ENCODE measurements at places on chromosomes 1 and 21.
A peak's percentile ranks its signal among the peaks of the same experiment; 100 is the strongest.

GRCh38 chr1:160219062-160219929 is 14.1 kb downstream of the PEA15 start:
- peak; percentile 71 for DNase-seq

GRCh38 chr1:74399249-74399648 is 113.2 kb downstream of the LRRC53 start:
- no peak for DNase-seq

DNA sequence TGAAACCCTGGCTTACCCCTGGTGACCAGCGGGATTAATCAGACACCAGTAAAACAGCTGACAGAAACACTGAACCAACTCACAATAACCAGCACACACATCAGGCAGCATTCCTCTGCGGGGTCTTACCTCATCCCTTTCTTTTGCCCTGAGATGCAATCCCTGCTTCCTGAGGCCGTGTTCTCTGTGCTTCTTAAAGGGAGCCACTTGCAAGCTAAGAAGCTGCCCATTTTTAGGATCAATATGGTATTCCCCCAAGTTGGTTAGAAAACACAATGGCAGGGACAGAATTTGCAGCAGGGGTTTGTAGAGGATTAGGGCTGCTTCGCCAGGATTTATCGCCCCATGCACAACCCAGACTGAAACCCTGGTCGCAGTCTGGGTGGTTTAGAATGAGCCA is 74.7 kb upstream of the OLIG2 start:
- DNase-seq = no peak

DNA sequence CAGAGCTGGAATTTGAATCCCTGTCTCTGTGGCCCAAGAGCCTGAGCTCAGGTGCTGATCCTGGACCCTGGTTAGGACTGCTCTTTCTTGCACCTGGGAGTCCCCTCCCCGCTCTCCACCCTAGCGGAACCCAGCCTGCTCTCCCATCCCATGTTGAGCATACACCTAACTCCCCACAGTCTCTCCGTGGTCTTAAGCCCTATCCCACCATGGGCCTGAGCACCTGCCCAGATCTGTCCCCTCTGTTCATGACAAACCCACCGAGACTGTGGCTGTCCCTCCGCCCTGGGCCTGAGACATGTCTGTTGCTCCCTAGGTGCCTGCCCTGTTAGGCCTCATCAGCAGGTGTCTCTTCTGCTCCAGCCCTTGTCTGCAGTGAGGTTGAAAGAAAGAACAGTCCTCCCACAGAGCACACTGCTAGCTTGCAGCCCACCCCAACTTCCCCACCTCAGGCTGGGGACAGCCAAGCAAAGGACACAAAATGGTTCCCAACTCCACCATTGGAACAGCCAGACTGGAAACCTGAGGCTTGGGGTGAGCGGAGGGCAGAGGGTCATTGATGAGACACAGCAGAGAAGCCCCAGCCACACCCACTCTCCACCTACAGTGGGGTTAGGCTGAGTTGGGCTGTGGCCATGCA is 118.5 kb downstream of the MATN1 start:
- no peak for DNase-seq
